H4 (cell line): ENCODE measurements at places on chromosomes 4 and X. TPM values are rescaled to one million over a fixed set of nuclear protein-coding genes. Genes with fewer than 3 reads are reported as not detected.

SSX4 gene
- total RNA-seq, result not detected in 2 replicates

RBM46 gene
- not detected in 2 replicates for total RNA-seq

HMX1 gene
- 5.1 and 7.3 TPM in 2 replicates for total RNA-seq

SOWAHB gene
- total RNA-seq, result 0.04 TPM in 1 of 2 replicates, not detected in the other

FSTL5 gene
- total RNA-seq, result 0.12 and 0.14 TPM in 2 replicates

FOXP3 gene
- not detected in 2 replicates for total RNA-seq

GRCh38 chrX:31653422-31653821 lies 581.6 kb upstream of the FTHL17 start:
- DNase-seq, result no peak

DNA sequence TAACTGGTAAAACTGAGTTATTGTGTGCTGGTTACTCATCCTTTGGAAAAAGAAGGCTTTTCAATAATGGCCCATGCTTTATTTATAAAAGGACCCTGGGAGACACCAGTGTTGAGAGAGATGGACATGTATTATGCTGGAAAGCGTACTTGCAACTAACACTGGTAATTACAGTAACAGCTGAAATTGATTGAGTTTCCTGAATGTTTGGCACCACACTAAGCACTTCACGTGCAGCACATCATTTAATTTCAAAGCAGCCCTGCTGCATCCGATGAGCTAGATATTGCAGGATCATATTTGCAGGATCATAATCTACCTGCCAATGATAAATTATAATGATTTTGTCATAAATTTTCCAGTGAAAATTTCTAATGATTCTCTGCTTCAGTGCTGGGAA lies 81.5 kb downstream of the QRFPR start:
- DNase-seq, result no peak

- DNase-seq, result no peak
Observed at GRCh38 chr4:89369581-89369980, 62.0 kb upstream of the GPRIN3 start.

GRCh38 chrX:34631479-34632220 lies 25.4 kb downstream of the TMEM47 start:
- DNase-seq, result peak; percentile 11

DNA sequence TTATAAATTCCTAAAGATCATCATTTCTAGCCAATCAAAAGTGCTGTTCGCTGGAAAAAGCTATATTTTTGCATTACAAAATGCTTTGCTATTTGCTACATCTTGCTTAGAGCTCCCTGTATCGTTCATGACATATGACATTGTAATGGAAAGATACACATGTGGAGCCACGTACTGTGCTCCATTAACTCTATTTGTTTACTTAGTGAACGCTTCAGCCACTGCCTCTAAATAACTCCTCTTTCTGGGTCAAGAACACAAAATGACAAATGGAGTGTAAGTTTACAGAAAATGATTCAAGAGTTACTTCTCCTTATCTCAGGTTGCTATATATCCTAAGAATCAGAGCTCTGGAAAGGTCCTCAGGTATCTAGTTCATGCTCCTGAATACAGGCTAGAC lies 329.1 kb upstream of the SMIM31 start:
- no peak for DNase-seq

- DNase-seq, result no peak
Observed at GRCh38 chr4:148055844-148056243, 324.0 kb downstream of the ARHGAP10 start.

DNA sequence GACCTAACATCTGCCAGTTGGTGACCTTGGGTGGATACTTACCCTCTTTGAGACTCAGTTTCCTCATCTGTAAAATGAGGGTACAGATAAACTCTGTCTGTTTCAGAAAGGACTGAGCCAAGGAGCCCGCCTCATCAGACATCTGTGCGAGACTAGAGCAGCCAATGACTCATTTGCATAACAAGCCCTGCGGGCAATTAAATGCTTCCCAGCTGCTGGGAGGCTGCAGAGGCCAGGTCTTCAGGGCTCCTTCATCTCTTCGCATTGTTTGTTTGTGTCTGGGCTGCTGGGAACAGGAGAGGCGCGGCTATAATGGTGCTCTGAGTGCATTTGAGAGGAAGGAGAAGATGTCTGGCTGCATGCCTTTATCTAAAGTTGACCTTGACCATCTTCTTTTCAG lies 85.0 kb downstream of the ADRA2C start:
- DNase-seq, result peak; percentile 46

GRCh38 chrX:45849261-45849862 lies 648.7 kb upstream of the DIPK2B start:
- DNase-seq, result peak; percentile 83

DNA sequence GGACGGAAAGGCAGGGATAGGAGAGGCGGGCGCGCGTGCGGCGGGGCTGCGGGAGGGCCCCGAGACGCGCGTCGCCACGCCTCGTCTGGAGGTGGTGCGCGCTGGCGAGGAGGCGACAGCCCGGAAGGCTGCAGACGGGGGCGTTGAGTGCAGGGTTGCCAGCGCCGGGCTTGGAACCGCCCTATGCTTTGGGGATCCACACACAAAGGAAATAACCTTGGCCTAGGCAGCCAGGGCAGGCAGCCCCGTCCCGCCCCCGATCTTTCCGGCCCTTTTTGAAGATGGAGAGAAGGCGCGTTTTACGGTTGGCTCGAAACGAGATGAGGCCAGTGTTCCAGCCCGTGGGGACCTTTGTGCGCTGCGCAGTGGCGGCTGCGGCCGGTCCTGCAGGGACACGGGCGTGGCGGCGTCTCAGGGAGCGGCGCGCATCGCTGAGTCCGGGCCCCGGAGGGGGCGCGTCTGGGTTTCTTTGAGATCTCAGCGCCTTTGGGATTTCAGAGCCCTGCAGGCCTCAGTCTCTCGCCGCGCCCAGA lies 50.8 kb upstream of the TRIM2 start:
- DNase-seq, result peak; percentile 44

DNA sequence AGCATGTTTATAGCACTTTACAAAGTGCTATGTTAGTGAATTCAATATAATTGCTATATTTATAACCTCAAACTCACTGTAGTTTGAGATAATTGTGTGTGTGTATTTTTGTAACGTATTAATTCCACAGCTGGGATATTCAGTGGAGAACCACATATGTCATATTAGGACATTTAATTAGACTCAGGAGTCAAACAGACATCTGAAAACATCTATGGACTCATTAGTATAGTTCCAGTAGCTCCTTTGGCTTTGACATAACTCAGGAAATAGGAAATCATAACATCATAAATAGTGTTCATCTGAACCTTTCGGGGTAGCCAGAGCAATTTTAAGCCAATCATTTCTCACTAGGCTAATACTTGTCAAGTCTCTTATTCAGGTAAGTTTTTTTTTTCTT lies 38.8 kb downstream of the NAA11 start:
- DNase-seq, result no peak

DNA sequence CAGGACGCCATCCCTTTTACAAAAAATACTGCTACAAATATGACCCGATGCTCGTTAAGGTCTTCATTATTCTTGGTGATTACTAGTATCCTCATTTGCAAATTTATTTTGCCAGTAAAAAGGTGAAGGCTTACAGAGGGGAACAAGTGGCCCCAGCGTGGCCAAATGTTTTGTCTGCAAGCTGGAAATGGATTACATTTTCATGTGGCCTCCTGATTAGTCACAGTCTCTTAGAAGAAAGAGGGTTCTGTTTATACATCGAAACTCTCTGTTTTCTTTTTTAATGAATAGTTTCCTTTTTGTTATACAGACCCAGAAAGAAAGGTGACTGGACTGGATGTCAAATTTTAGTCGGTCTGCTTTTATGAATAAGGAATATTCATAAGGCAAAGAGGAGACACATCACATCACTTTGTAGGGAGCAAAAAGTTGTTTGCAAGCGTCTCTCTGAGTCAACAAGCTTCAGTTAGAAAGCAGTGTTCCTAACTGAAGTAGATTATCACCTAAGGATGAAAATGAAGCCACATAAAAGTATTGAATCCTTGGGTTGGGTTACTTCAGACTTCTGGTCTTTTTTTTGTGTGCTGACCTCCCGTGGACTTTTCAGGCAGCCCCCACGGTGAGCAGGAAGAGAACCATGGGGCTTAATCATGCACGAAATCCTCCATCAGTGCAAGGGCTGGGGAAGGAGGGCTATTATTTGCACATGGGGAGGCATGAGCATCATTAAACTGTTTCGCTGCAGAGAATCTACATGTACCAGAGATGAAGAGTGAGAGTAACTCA lies 125.6 kb downstream of the ARSF start:
- no peak for DNase-seq

DNA sequence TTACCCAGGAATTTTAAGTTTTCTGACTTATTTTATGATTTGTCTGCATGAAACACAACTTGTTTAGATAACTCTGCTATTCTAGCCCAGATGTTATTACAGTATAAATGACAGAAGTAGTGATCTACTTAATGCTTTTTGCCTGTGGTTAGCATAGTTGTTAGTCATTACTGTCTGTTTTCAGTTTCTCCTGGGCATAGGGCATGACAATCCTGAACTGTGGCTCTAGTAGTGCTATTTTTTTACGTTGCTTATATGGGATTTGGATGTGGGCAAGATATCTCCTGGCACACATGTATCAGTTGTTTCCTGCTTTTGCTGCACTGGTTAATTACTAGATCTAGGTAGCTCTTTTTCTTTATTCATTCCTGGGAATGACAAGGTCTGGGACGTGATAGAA lies 1005.8 kb downstream of the PCDH18 start:
- peak; percentile 79 for DNase-seq

DNA sequence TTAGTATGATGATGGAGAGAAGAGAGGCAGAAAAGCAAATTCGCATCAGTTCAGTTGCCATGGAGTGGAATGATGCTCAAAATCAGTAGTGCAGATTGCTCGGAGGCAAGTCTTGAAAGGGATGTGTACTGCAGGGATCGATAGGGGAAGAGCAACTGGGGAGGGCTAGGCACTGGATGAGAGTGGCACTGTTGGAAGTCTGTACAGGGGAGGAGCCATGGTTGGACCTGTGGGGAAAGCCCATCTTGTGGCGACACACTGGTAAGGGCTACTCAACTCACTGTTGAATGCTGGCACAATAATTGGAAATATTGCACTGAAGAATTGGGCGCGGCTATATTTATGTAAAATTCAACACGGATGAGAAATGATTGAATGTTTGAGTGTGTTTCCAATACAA lies 1.2 kb downstream of the RAB9B start:
- no peak for DNase-seq

GRCh38 chrX:43211570-43211969 lies 433.6 kb upstream of the PPP1R2C start:
- no peak for DNase-seq

GRCh38 chr4:76752861-76753501 lies 145.0 kb downstream of the SOWAHB start:
- peak; percentile 92 for DNase-seq

DNA sequence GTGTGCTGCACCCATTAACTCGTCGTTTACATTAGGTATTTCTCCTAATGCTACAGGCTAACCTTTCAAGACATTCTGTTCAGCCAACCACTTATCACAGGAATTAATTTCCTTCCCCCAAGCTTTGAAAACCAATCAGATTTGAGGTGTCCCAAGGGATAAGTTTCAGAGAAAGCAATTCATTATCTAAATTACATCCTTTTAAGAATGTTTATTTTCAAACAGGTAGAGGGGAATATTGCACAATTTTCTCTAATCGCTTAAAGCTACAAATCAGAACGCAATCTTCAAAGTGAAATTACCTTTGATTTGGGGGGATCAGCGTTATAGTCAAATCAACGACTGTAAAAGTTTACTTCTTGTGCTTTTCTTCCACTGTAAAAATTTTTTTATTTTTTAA lies 1.6 kb downstream of the CLOCK start:
- no peak for DNase-seq

DNA sequence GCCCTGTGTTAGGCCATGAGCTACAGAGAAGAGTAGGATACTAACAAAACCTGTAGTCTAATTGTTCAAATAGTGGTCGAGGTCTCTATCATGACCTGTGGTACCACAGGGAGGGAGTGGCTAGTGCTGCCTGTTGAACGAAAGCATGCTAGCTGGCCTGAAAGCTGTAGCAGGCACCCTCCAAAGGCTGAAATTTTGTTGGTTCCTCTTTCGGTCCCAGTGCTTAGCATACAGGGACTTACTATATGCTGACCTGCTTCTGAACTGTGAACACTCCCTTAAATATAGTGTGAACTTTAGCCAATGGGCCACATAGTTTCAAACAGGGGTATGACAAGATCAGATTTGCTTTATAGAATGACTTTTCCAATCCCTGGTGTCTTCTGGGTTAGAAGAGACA lies 113.4 kb downstream of the PJA1 start:
- no peak for DNase-seq

DNA sequence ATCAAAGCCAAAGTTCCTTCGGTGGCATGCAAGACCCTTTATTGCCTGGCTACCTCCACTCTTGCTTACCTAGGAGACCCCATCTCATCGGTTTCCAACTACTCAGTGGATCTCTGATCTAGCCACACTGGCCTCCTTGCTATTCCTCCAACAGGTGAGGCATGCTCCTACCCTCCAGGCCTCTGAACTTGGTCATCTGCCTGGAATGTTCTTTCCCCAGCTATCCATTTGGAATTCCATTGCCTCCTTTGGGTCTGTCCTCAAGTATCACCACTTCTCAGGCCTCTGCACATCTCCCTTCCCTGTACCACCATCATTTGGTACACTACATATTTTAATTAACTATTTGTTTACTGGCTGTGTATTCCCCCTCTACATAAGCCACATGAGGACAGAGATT lies 11.2 kb downstream of the LGI2 start:
- no peak for DNase-seq

DNA sequence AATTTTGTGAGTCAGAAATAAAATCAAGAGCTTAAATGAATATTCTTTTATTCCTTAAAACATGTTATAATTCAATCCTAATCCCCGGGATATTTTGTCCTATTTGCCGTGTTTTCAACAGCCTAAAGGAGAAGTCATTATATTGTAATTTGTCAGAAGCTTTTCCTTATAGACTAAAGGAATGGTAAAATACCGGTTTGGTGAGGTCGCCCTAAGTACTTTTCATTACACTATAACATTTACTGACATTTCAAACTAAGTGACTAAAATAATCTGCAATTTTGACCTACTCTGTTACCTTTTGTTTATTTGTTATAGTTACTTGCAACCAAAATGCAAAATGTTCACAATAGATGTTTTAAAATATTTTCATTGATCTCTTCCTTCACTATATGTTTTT lies 8.8 kb downstream of the DCLK2 start:
- no peak for DNase-seq

DNA sequence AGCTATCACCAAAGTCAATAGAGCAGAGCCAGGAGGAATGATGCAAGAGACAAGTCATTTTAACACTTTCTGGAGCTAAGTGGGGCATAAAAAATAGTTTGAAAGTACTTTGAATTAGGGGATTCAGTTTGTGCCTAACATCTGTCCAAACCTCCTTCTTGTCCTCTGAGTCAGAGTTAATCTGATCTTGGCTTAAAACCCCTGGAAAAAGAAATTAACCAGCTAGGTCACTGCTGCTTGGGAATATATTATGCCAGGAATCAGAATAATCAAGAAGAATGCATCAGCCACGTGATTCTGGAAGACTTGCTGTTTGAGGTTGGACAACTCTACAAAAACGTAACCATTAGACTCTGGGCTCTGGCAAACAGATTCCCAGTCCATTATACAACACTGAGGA lies 45.3 kb upstream of the EDA2R start:
- no peak for DNase-seq

DNA sequence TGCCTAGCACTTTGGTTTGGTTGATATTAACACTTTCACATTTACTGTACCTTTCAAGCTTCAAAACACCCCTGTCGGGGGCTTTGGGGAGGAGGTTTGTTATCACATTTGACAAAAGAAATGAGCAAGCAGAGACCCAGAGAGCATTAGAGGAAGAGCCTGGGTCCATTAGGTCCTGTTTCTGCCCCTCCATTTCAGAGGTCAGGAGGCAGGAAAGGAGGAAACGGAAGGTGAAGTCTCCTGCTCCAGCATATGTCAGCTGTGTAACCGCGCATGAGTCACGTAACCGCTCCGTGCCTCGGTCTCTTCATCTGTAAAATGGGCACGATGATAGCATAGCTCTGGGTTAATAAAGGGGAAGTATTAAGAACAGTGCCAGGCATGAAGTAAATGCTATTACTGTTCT lies 201.9 kb upstream of the BCOR start:
- DNase-seq, result no peak
